ENCODE measurements at places on chromosomes 2 and 18.

- no peak for DNase-seq
These were observed 783.6 kb downstream of the CBLN2 start for GRCh38 chr18:71760541-71760940.

DNA sequence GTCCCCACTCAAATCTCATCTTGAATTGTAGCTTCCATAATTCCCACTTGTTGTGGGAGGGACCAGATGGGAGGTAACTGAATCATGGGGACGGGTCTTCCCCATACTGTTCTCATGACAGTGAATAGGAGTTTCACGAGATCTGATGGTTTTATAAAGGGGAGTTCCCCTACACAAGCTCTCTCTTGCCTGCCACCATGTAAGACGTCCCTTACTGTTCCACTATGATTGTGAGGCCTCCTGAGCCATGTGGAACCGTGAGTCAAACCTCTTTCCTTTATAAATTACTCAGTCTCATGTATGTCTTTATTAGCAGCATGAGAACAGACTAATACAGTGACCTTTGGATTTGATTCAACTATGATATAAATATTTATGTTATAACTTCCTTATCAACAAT is 78.0 kb downstream of the CYRIA start:
- no peak for DNase-seq

GRCh38 chr2:28428486-28428885 is 35.8 kb downstream of the FOSL2 start:
- no peak for DNase-seq

- no peak for DNase-seq
These were observed 28.0 kb upstream of the HNRNPA3 start for GRCh38 chr2:177184606-177185005.

DNA sequence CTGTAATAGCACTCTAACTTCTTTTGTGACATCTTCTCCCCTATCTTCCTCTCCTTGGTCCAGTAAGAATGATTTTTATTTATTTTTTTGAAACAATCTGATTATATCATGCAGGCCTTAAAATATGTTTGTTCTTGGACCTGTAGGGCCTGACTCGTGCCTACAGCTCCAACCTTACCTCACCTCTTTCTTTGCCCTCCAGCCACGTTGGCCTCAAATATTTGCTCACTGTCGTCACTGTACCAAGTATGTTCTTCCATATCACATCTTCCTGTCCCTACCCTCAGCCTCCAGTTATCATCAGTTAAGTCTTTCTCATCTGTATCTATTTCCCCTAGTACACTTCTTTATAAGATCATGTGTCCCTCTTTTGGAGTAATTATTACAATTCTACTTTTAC is 125.5 kb downstream of the CDH7 start:
- DNase-seq = no peak

GRCh38 chr2:195202163-195202845 is 454.7 kb upstream of the SLC39A10 start:
- peak; percentile 27 for DNase-seq

- no peak for DNase-seq
These were observed 127.6 kb upstream of the LYPD1 start for GRCh38 chr2:132797556-132797955.

DNA sequence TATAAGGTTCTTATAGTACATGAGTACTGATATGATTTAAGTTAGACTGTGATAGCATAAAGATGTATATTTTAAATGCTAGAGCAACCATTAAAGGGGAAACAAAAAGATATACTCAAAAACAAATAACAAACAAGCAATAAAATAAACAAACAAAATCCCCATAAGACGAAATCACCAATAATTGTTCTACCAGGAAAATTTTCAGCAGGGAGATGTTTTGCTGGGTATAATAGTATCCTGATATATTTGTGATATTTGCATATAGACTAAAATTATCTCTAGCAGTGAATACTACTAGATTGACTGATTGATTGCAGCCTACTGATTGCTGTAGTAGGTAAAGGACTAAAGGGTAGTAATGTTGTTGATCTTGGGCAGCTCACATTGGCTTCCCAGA is 177.4 kb downstream of the TMEM182 start:
- no peak for DNase-seq

- DNase-seq = no peak
These were observed 50.2 kb upstream of the MRPL33 start for GRCh38 chr2:27721335-27721734.

GRCh38 chr2:64342195-64343099 is 111.5 kb upstream of the LGALSL start:
- no peak for DNase-seq

DNA sequence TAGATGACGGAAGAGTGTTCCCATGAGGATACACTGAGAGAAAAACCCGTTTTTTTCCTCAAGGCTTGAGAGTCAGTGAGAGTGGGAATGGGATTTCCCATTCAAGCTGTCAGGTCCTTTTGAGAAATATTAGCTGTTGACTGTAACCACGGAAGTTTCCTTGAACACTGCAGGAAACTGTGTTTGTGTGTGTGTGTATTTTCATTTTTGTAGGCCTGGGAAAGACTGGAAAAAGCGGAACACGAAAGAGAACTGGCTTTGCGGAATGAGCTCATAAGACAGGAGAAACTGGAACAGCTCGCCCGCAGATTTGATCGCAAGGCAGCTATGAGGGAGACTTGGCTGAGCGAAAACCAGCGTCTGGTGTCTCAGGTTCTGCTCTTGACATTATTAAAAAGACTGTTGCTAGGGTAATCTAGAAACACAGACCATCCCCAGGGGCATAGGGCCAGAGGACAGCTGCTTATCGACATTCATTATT is 98.8 kb upstream of the EML6 start:
- no peak for DNase-seq

DNA sequence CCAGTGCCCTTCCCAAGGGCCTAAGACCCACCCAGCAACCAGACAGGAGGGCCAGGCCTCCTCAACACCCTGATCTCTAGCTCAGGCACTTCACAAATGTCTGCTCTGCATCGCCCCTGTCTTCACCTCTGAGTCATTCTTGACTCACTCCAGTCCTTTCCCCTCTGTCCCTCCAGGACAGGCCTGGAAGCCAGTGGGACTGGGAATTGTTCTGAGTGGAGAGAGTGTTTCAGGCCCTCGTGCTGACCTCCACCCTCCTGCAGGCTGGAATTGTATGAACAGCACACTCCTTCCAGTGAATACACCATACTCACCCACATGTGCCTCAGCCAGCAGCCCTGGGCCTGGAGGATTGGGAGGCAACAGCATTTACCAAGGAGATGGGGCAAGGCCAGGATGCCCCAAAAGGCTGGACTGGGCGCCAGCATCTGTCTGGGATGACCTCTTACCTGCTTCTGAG is 304.2 kb downstream of the CYP26B1 start:
- no peak for DNase-seq

GRCh38 chr2:239177908-239178307 is 222.9 kb downstream of the HDAC4 start:
- no peak for DNase-seq

DNA sequence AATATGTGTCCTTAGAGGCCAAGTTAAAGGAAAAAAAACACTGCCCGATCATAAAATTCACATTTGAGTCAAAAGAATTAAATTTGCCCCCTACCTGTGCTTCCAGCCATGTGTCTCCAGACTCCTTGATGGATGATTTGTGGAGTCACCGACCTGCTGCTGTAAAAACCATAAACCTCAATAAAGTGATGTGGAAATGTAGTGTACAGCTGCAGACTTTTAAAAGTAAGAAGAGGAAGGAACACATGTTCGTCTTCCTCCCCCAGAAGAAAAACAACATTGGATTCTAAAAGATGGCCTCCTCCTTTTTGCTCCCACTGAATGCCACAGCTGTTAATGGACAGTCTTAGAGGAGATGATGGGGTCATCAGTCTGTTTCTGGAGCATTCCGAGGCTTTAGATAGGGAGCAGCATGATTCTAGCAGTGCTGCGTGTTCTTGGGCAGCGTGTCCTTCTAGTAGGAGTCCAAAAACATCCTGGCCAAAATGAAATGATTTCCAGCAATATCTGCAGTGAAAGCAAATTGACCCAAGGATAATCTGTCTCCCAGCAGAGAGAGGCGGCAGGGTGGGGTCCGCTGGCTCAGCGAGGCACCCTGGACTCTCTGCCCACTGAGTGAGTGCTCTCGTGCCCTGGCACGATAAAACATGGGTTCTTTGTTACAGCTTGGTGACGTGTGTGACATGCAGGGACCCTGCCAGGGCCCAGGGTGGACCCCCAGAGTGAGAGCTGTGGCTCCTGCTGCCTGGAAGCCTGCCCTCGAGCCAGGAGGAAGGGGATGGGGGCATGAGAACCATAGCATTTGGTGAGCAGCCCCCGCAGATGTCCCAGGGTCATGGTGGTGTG is 196.1 kb downstream of the FAM210A start:
- DNase-seq = no peak

DNA sequence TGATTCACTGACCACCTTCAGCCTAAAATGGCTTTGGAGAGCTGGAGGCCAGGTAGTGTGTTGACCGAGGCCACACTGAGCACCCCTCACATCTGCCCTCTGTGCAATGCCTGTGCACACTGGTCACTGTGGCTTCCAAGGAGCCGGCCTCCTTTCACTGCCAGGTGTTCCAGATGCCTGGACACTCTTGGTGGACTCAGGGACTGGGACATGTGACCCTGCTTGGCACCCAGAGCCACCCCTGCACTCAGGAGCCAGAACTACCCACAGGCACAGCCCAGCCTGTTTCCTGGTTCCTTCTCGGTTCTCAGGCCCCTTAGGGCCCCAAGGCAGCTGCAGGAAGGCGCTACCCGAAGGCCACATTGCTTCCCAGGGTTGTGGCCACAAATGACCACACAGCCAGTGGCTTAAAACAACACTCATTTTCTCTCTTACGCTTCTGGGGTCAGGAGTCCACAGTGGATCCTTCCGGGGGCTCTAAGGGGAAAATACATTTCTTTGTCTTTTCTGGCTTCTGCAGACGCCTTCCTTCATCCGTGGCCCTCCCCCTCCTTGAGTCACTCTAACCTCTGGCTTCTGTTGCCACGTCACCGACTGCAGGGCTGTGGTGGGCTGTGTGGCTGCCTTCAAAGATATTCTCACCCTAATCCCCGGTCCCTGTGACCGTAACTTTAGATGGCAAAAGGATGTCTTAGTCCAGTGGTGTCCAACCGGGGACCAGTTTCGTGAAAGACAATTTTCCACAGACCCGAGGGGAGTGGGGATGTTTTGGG is 78.6 kb downstream of the ASB1 start:
- no peak for DNase-seq

GRCh38 chr2:23861952-23862351 is 65.0 kb downstream of the ATAD2B start:
- no peak for DNase-seq

GRCh38 chr2:228802181-228803071 is 468.7 kb downstream of the PID1 start:
- DNase-seq = no peak

GRCh38 chr2:59826177-59826576 is 727.3 kb downstream of the BCL11A start:
- no peak for DNase-seq

- no peak for DNase-seq
These were observed 61.4 kb downstream of the LRATD1 start for GRCh38 chr2:14693874-14694273.

GRCh38 chr18:39681061-39681460 is 2115.5 kb upstream of the CELF4 start:
- DNase-seq = no peak

DNA sequence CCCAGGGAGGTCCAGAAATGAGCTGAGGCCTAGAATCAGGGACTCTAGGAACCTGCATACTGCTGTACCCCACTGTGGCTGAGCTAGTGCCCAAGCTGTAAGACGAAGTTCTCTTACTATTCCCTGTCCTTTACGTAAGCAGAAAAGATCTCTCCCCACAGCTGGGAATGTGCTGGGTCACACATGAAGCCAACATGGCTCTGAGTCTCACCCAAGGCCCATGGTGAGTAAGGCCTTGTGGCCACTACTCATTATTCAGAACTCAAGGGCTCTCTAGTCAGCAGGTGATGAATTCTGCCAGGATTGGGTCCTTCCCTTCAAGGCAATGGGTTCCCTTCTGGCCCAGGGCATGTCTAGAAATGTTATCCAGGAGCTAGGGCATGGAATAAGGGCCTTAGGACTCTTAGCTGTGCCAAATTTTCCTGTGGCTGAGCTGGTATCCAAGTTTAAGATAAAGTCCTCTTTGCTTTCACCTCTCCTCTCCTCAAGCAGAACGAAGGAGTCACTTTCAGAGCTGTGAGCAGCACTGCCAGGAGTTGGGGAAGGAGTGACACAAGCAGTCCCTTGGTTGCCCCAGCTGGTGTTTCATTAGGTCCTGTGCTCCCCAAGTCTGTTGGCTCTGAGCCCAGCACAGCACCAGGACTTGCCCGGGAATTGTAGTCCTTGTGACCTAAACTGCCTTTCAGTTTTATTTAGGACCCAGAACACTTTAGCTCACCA is 707.6 kb downstream of the SLC4A3 start:
- DNase-seq = no peak

- DNase-seq = no peak
These were observed 13.9 kb downstream of the DYSF start for GRCh38 chr2:71467180-71467815.

DNA sequence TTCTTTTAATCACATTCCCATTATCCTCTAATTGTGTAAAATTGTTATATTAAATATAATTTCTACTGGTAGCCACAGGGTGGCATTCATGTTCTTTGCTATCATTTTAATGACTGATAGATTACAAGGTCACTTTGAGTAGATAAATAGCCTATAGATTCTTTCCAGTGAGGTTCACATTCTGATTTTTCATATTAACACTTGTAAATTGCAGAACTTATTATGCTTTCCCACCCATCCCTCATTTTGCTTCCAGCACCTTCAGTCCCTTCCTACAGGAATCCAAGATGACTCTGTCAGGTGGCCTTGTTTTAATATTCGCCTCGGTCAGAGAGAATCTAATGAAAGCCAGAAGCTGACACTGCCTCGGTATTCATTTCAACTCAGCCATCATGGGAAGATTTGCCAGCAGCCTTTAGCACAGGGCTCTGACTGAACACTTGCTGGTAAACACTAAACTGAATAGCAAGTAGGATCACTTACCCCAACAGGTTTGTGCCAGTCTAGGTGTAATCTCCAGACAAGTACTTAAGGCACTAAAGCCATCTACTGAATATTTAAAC is 101.2 kb upstream of the FSHR start:
- no peak for DNase-seq

- no peak for DNase-seq
These were observed 40.6 kb downstream of the TRABD2A start for GRCh38 chr2:84840306-84840705.

- DNase-seq = no peak
These were observed 84.5 kb upstream of the DTNB start for GRCh38 chr2:25757906-25758305.

- no peak for DNase-seq
These were observed 2.4 kb downstream of the GAREM1 start for GRCh38 chr18:32468147-32468845.

GRCh38 chr18:27604583-27604982 is 419.5 kb upstream of the CHST9 start:
- DNase-seq = no peak

All from activated naive CD4-positive, alpha-beta T cell treated with anti-CD3 and anti-CD28 coated beads for 36 hours (primary cell).